ENCODE measurements at places on chromosomes 2 and 18.

DNA sequence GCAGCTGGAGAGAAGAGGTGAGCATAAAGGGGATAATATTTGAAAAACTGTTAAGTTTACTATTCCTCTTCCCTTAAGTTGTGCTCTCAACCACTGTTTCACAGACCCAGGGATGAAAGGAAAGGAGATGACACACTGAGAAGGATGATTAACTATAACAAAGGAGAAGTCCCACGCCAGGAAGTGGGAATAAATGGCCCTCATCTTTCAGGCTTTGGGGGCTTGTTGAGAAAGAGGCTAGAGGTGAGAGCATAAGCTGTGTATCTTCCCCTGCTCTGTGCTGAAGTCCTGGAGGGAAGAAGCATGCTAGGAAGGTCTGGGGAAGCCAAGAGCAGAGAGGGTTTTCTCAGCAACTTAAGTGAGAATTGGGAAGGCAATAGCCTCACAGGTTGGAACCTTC, 399.1 kb upstream of the ATP5MC3 start:
- DNase-seq, result no peak

DNA sequence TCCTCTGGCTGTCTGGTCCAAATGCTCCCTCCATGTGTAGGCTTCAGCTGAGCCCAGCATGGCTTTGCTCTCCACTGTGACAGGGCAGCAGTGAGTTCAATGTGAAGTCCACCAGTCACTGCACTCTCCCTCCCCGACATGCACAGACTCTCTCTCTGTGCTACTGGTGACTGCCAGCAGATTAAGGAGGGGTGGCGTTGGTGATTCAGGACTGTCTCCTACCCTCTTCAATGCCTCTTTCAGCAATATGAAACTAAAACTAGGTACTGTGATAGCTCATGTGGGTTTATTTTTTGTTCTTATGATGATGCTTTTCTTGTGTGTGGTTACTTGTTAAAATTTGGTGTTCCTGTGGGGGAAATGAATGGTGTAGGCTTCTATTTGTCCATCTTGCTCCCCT, 201.0 kb upstream of the RBMS1 start:
- DNase-seq, result no peak

DNA sequence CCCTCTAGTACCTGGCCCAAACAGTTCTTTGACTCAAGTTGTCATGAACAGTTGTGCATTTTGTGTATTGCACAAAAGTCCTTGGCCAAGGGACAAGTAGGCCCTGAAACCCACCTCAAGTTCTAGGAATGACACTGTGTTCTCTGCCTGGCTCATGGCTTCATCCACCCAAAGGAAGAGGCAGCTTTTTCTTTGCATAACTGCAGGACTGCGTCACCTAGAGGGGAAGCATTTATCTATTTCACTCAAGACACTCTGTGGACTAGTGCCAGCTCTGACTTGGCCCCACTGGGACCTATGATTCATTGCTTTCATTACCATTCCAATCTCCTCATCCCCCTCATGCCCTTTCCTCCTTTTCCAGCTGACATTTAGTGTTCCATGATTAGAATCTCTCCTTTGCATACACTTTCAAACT, 119.3 kb upstream of the SIX2 start:
- DNase-seq, result no peak

GRCh38 chr18:79917853-79918614, 33.4 kb downstream of the SLC66A2 start:
- no peak for DNase-seq

- no peak for DNase-seq
Measured at GRCh38 chr2:45192991-45193390, 183.7 kb upstream of the SIX2 start.

DNA sequence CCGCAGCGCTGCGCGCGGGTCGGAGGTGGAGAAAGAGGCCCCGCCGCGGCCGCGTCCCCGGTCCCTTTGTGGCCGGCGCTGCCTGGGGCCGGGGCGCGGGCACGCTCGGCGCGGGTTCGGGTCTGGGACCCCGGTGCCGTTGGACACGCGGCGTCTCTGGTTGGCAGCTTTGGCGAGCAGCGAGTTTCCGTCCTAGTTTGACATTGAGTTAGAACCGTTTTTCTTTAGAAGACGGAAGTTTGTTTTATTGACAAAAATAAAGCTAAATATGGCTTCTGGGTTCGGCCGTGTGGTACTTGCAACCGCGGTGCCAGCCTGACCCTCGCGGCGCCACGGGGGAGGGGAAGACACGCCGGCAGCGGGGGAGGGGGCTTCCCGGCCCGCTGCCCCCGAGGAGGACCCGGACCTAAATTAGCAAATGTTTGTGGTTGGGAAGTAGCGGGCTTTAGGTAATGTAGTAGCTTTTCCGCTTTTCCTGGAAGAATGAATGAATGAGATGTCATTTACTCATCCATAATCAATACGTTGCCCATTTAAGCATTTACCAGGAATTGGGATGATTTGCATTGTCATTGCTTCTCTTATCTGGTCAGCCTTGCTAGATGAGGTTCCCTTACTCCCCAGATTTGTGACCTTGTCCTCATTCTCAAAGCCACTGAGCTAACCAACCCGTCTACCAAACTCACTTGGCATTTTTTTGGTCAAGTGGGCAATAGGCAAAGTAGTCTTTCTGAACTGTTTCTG, 530 bp downstream of the GALNT1 start:
- no peak for DNase-seq

GRCh38 chr18:25351280-25351775, 638 bp downstream of the ZNF521 start:
- no peak for DNase-seq

DNA sequence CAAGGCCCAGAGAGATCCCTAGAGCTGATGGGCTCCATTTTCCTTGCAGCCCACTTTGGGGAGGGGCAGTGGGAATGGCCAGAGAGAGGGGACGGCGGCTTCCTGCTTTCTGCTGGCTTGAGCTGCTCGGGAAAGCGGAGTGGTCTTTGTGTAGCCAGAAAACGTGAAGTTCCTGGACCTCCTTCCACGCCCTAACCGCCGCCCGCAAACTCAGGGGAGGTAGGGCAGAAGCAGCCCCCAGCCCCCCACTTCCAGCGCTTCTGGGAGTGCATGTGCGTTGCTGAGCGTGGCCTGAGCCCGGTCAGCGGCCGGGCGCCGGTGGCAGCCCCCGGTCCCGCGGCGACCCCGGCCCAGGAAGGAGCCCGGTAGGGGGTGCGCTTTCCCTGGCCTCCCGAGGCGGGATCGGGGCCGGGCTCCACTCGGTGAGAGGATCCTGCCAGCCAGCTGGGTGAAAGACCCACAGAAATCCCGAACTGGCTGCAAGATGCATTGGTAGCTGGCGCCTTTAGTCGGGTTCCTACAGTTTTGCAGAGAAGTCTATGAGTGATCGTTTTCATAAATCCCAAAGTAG, 25.3 kb upstream of the BOD1L2 start:
- no peak for DNase-seq

DNA sequence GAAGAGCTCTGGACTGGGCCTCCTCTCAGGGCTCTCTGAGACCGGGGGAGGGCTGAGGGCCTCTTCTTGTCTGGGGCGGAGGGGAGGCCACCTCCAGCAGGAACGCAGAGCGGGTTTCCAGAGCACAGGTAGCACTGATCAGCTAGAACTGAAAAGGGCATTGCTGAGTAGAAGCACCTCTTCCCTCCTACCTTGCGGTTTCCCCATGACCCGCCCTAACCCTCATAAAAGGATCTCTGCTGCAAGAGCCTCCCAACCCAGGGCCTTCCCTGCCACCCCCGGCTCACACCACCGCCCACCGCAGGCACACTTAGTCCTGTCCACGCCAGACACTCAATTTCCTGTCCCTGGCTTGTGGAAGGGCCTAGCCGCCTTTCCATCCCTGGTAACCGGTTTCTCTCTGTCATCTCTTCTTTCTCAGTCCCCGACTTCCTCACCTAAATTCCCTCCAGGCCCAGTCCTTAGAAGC, 966 bp downstream of the ADCY3 start:
- DNase-seq, result no peak

DNA sequence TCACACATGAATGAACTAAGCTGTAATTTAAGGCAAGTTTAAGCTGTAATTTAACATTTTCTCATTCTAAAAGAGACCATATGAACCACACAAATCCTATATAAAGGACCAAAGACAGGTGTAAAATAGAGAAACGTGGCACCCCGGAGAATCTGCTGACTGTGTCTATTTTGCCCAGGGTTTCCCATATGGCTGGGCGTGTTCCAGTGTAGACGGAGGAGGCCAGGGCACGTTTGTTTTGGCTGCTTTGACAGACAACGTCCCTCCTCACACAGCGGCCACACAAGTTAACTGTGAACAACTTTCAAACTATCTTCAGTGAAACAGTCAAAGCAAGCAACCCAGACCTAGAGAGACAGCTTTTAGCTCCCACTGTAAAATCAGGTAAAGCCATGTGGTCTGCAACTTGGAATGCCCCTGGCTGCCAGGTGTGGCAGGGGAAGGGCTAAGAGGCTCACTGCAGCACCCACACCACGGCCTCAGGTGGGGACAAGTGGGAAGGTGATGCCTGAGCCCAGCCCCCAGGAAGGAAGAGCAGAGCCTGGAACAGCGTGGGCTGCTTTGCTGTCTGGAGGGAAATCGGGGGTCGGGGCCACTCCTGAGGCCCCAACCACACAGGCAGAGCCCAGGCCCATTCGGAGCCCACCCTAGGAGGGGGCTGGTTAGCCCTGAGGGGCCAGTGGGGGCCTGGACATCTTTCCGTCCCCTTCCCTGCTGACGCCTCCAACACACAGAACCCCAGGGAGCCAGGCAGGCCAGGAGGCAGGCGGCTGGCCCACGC, 40.7 kb downstream of the SLC66A2 start:
- no peak for DNase-seq

- DNase-seq, result no peak
Measured at GRCh38 chr18:11407940-11408339, 201.5 kb upstream of the SLC35G4 start.

- DNase-seq, result no peak
Measured at GRCh38 chr18:58549814-58550339, 79.0 kb downstream of the ALPK2 start.

- no peak for DNase-seq
Measured at GRCh38 chr2:240448387-240449274, 13.2 kb downstream of the GPC1 start.

DNA sequence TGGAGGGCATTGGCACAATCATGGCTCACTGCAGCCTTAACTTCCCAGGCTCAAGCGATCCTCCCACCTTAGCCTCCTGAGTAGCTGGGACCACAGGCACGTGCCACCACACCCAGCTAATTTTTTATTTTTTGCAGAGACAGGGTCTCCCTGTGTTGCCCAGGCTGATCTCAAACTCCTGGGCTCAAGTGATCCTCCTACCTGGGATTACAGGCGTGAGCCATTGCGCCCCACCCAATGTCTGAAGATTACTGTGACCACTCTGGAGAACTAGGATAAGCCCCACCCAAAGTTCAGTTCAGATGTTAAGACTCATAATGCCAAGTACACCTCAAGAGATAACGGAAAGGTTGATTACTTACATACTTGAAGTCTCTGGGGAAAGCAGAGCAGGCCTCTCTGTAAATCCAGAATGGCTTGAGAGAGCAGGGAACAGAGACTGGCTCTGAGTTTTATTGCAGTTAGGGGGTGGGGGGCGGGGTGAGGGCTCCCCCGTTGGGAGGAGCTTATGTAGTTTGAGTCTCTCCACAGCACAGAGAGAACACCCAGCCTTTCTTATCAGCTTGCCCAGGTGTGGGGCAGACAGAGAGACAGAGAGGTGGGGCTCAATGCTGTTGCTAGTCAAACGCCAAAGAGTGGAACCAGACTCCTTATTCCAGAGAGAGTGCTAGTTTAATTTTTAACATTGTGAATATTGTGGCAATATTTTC, 26.5 kb upstream of the ERICH2 start:
- DNase-seq, result no peak

DNA sequence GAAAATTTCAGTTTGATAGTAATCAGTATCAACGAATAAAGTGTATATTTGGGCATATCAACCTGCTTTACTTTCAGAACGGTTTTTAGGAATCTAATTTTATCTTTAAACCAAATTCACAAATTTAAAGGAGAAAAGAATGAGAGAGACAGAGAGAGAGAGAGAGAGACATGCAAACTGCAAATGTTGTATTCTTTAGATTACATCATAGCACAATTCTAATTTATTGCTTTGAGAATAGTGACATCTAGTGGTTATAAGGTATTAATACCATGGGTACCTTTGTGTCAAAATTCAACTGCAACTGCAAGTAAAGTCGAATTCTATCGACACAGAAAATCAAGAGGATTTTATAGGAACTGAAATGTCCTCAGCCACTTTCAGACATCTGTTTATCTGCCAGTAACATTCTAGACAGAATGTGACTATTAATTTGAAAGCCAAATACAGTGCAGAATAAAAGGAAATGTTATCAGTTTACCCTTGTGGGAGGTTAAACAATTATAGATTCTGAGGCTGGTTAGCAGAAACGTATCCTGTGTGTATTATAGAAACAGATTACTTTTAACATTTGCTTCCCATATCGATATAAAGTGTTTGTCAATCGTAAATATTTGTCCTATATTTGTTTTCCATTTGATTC, 529.8 kb upstream of the VRK2 start:
- DNase-seq, result peak; percentile 40

- DNase-seq, result no peak
Measured at GRCh38 chr18:68679528-68679927, 35.4 kb downstream of the TMX3 start.

DNA sequence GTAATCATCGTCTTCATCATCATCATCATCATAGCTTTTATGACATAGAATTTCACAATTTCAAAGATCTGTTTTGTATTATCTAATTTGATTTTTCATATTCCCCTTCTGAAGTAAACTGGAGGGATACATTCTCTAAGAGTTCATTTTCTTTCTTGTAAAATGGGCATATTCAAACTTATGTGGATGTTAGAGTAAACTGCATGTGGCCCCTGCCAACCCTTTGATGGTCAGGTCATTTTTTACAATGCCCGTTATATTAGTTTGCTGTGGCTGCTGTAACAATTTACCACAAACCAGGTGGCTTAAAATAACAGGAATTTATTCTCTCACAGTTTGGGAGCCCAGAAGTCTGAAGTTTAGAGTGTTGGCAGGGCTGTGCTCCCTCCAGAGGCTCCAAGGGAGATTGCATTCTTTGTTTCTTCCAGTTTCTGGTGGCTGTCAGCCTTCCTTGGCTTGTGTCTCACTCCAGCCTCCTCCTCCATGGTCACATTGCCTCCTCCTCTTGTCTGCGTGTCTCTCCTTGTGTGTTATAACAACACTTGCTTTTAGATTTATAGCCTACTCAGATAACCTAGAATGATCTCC, 127.5 kb upstream of the MMADHC start:
- peak; percentile 51 for DNase-seq

GRCh38 chr2:190532581-190532980, 1.9 kb downstream of the NEMP2 start:
- DNase-seq, result no peak

- DNase-seq, result peak; percentile 93
Measured at GRCh38 chr2:168244318-168244717, 3.1 kb downstream of the STK39 start.

DNA sequence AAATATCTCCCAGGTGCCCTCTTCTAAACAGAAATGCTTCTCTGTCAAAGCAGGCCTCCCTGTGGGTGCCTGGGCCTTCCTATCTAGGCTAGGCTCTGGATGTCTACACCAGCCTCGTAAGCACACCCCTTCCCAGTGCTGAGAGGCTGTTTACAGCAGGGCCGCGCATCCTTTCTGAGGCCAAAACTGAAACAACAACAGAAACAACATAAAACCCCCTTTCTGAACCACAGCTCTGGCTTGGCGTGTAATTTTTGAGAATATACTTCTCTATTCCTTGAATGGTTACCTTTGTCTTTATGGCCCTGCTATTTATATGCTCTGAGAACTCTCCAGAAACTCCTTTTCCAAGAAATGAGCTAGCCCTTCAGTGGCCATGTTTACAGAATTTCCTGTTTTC, 118.4 kb downstream of the BCL2L11 start:
- no peak for DNase-seq
